ENCODE measurements at places on chromosomes 3 and 15.

DNA sequence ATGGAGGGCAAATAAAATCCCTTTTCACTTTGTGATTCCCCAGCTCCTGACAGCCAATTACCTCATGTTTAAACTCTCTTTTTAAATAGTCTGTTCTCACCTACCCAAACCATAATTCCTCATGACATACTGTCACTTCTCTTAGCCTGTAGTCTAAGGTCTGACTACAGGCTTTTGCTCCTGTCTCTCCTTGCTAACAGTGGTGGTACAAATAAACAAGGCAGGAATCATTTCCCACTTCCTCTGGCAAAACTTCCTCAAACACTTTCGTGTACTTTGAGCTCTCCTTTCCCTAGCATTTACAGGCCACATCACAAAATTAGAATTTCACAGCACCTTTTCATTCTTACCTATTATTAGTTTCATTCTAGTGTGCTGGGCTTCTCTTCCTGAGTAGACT lies 51.8 kb downstream of the ATP8B4 start:
- no peak for DNase-seq

GRCh38 chr15:70245932-70246622 lies 148.4 kb upstream of the TLE3 start:
- DNase-seq = no peak

GRCh38 chr3:4994823-4995499 lies 15.7 kb downstream of the BHLHE40 start:
- DNase-seq = peak; percentile 94

- DNase-seq = no peak
Observed at GRCh38 chr3:97860364-97860763, 38.6 kb downstream of the CRYBG3 start.

Measured in epithelial cell of prostate (primary cell).